ENCODE measurements at places on chromosomes 1 and 21.
A peak's percentile ranks its signal among the peaks of the same experiment; 100 is the strongest.

GRCh38 chr1:22416555-22417454 lies 34.8 kb upstream of the ZBTB40 start:
- peak; percentile 83 for DNase-seq

GRCh38 chr1:107748531-107748930 lies 216.4 kb downstream of the VAV3 start:
- no peak for DNase-seq

DNA sequence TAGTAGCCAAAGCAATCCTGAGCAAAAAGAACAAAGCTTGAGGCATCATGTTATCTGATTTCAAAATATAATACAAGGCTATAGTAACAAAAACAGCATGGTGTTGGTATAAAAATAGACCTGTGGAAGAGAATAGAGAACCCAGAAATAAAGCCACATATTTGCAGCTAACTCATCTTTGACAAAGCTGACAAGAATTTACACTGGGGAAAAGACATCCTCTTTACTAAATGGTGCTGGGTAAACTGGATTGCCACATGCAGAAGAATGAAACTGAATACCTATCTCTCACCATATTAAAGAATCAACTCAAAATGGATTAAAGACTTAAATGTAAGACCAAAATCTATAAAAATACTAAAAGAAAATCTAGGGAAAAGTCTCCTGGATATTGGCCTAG lies 59.5 kb upstream of the CD55 start:
- DNase-seq: no peak

DNA sequence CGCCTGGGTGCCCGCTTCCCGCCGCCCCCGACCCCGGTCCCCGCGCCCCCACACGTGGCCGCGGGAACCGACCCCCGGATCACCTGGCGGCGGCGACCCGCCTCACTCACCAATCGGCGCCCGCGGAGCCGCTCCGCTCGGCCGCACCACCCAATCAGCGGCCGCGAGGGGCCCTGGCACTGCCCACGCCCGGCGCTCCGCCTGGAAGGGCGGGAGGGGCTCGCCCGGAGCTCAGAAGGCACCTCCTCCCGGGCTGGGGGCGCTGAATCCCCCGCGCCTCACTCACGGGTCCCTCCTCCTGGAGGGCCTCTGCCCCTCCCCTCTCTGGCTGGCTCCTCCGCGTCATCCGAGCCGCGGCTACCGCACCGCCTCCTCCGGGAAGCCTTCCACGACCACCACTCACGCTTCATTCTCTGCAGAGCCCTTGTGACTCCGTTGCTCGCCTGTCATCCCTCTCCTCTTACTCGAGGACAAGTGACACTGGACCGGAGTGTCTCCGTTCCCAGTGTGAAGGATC lies 374 bp downstream of the SH2D5 start:
- peak; percentile 79 for DNase-seq

DNA sequence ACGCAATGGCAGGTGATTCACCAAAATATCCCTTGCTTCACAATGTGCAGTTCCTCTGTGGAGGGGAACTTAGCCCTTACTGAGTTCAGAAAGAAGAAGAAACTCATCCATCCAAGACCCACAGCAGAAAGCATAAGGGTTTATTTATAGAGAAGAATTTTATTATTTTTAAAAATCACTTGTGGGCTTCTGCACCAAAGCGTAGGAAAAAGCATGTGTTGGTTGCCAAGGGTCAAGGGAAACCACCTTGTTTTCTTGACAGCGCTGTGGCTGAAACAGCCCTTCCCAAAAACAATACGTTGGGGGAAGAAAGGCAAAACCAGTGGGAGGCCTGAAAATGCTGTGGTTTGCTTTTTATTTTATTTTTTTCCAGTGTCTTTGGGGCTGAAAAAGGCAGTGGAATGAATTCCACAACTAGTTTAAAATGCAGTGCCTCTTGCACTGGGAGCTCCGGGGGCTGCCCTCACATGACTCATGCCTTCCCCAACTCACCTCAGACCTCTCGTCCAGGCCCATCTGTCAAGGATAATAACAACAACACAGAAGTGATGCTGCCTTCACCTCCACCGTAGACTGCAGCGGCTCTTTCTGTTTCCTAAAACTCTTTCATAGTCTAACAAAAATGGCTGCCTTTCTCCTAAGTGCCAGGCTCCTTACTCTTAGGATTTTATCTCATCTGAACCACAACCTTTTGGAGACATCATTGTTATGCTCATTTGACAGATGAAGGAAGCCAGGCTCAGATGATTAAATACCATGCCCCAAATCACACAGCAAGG lies 224.2 kb upstream of the JUN start:
- no peak for DNase-seq

- peak; percentile 16 for DNase-seq
Measured at GRCh38 chr1:210231846-210232510, 618 bp upstream of the SERTAD4 start.

- no peak for DNase-seq
Measured at GRCh38 chr1:167916766-167917511, 3.0 kb upstream of the ADCY10 start.

GRCh38 chr1:196603651-196604050 lies 4.6 kb downstream of the KCNT2 start:
- DNase-seq: no peak

- DNase-seq: no peak
Measured at GRCh38 chr1:196308176-196308575, 300.1 kb downstream of the KCNT2 start.

GRCh38 chr21:38438462-38438893 lies 59.8 kb downstream of the ERG start:
- DNase-seq: no peak

DNA sequence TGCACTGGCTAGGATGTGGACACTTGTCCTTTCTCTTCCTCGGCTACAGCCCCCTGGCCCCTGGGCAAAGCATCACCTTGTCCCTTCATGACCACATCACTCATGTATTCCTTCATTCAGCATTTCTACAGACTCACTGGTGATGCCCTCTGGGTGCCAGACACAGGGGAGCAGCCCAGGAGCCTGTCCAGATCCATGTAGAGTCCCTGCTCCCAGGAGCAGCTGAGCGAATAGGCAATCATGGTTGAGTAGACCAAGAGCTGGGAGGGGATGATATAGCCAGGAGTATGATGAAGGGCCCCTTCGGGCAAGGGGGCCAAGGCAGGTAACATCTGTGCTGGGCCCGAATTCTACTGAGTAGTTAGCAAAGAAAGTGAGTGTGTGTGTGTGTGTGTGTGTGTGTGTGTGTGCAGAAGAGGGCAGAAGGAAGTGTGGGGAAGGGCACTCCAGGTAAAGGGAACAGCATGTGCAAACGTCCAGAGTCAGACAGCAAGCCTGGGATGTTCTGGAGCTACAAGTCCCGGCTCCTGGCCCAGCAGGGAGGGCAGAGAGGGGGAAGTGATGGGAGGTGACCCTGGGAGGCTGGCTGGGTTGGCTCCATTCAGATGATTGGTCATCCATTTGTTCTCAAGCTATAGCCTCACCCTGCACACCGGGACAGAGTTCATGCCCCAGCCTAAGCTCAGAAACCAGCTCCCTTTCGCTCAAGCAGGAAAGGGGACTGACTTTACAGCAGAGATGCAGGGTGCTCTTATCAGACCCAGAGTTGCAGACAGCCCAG lies 21.0 kb upstream of the PIK3CD start:
- no peak for DNase-seq

- no peak for DNase-seq
Measured at GRCh38 chr1:236209185-236209584, 66.8 kb downstream of the GPR137B start.

DNA sequence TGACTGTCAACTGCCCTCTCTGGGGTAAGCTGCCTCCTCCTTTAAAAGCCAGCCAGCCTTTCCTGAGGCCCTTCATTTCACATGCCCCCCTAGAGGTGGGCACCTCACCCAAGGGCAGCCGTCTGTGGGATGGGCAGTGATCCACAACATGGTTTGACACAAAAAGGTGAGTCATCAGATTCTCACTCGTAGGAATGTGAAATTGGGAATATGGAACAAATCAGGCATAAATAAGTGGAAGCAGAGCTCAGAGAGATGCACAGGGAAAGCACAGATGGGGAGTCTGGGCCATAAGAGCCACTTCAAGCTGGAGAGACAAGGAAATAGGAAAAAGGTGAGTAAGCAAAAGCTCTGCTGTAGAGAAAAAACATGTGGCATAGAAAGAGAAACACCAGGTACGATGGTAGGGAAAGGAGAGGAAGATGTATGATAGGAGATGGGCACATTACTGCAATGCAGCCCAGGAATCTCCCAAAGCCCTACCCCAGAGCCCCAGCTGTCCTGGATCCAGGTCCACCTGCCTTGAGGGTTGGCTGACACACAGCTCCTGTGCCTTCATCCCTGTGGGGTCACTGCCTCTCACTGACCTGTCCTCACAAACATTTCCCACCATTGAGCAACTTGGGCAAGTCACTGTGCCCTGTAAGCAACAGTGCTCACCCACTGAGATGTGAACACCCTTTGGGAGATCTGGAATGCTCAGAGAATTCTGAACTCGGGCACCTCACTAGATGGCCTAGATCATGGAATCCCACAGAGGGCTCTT lies 86.6 kb downstream of the ASTN1 start:
- DNase-seq: no peak

DNA sequence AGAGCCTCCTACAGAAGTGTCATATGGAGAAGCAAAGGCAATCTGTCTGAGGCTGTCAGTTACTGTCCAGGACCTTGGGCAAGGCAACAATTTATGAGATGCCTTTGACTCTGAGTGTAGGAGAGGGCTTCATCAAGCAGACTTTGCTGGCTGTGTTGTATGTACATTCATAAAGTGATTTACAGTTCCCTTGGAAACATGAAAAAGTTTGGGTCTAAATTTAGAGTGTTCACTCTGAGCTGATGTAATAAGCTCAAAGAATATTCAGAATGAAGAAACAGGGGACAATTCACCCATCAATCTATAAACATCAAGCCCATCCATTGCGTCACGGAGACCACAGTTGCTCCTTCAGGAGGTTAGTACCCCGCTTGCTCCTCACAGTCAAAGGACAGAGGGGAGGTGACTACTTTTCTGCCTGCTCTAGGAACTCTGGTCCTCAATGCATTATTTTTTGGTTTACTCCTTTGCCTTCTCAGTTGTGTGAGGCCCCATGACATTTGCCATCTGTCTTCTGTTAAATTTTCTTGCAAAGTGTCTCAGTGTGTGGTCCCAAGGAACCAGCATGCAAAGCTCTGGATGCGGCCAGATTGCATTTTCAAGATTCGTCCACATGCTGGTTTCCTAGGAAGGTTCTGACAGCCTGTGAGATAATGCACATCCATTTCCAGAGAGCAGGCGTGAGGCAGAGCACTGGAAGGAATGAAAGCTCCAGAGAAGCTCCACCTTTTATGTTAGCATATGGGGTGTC lies 241.1 kb upstream of the KIAA0040 start:
- DNase-seq: no peak

DNA sequence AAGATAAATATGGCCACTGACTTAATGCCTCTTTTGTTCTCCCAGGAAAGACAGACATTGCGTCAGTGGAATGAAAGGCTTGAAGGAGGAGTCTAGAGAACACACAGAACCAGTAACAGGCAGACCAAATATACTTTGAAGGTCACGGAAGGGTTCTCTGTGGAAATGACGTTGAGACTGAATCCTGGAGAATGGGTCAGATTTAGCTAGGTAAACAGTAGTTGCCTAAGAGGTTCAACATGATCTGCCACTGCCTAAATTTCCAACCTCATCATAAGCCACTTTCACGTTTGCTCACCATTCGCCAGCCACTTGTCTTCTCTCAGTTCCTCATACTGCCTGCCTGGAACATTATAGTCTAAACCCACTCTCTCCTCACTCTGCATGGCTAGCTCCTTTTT lies 20.5 kb downstream of the PLA2G4A start:
- no peak for DNase-seq

DNA sequence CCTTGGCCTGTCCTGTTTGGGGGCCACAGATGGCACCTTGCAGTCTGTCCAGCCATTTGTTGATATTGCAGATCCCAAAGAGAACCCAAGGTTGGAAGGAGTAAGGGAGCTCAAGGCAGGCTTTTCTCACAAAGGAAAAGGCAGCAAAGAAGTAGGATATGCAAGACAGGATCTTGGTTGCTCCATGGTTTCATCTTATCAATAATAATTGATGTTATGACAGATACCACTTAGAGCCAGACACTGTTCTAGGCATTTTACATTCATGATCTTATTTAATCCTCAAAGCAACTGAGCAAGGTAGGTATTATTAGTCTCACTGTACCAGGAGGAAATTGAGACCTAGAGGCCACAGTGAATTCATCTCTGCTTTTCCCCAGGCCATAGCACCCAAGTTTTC lies 28.8 kb downstream of the BATF3 start:
- no peak for DNase-seq

GRCh38 chr21:27759820-27760219 lies 792.9 kb upstream of the ADAMTS5 start:
- DNase-seq: no peak

GRCh38 chr1:151371370-151372057 lies 991 bp downstream of the SELENBP1 start:
- peak; percentile 83 for DNase-seq

- no peak for DNase-seq
Measured at GRCh38 chr21:41794600-41794999, 27.7 kb upstream of the RIPK4 start.

- no peak for DNase-seq
Measured at GRCh38 chr1:67978890-67979516, 71.4 kb downstream of the DIRAS3 start.

DNA sequence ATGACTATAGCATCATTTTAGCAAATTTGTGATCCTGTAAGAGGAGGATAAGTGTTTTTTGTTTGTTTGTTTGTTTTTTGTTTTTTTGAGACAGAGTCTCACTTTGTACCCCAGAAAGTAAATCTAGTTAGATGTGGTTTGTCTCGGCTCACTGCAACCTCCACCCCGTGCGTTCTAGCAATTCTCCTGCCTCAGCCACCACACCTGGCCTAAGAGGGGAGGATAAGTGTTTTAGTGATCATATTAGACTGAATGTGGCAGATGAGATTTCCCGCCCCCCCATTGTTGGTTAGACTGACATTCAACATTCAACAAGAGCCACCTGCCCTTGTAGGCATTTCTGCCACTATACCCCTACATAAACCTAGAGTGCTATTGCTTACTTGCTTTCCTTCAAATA lies 98.5 kb downstream of the OSBPL9 start:
- DNase-seq: no peak

- DNase-seq: no peak
Measured at GRCh38 chr1:245377854-245378253, 223.1 kb downstream of the KIF26B start.

DNA sequence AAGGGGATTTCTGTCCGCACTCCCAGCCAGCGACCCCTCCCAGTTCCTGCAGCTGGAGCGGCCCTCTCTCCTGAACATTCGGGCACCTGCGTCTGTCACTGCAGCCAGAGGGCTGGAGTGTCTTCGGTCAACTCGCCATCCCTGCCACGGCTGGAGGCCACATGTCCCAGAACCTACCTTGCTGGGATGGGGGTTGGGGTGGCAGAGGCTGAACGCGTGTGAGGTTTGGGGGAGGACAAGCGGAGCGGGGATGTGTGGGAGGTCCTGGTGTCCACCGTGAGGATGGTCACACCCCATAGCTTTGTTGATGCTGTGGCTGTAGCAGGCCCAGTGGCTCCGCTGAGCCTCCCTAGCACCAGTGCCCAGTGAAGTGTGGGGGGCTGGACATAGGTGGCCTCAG lies 14.8 kb upstream of the C1orf174 start:
- no peak for DNase-seq

DNA sequence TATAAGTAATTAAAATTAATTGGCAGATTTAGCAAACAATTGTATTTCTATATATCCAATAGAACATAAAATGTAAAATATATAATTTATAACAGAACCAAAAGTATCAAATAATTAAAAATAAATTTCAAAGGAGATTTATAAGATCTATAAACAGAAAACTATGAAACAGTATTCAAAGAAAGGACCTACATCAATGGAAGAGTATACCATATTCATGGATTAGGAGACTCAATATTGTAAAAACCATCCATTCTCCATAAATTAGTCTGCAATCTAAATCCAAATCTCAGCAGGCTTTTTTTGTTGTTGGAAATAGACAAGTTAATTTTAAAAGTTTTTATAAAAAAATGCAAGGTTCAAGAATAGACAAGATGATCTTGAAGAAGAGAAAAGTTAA lies 149.0 kb upstream of the RUNX3 start:
- DNase-seq: no peak

Data from NCI-H1105 (cell line).